Adipocyte (in vitro differentiated cells): ENCODE measurements at places on chromosomes 4 and X.

- DNase-seq, result peak; percentile 4
Measured at GRCh38 chr4:97367878-97368277, 775.4 kb downstream of the STPG2 start.

DNA sequence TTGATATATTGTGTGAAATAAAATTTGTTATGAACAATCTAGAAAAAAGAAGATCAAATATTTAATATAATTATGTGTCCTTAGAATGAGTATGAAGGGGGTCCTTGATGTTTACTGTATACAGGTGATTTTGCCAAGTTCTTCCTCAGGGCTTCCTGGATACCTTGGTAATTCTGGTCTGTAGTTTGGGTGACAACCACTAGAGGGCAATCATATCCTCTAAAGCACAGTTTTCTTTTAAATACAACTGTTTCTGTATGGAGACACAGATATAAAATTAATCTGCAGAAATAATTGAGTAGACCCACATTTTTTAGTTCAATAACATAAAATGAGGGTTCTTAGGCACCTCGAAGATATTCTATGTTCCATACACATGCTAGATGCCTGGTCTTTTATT is 157.7 kb downstream of the SPANXN1 start:
- peak; percentile 51 for DNase-seq

DNA sequence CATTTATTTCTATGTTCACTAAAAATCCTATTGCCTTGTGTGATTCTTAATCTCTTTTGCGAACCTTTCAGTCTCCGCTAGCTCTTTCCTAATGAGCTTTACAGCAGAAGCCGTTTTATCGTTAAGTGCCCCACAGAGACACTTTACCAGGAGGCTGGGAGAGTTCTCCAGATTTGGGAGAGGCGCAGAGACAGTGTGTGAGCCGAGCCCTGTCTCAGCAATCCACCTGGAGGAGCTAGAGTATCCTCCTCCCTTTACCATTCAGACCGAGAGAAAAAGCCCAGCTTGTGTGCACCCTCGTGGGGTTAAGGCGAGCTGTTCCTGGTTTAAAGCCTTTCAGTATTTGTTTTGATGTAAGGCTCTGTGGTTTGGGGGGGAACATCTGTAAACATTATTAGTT is 54.9 kb upstream of the MTM1 start:
- DNase-seq, result no peak

DNA sequence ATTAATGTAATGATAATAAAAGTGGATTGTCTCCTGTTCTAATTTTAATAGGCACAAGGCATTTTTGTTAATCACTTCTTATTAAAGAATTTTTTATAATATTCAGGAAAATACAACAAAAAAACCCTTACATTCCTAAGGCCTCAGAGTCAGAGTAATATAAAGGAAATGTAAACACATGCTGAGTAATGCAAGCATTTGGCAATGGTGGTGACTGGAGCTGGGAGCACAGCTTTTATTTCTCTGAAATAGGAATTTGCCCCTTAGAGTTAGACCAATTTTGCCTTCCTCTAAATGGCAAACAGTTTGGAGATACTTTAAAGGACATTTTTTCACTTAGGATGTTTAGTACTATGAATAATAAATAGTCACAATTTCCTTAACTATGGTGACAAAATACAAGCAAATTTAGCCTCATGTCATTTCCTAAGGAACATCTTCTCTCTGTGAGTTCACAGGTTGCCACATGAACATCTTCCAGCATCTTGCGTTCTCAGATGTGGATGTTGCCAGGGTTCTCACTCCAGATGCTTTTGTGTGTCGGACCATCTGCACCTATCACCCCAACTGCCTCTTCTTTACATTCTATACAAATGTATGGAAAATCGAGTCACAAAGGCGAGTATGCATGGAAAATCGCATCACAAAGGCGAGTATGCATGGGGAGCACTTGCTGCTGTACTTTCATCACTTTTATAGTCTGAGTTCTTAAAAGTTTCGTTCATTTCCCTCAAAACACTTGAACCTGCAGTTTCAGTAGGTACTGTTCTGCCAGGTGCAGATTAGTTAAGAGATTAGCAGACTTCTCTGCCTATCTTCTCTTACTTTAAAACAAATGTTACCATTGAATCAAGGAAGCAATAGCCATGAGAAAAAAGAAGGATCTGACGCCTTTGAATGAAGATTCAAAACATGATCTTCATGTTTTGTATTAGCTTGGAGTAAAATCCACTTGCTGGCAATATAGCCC is 15.9 kb upstream of the F11 start:
- peak; percentile 69 for DNase-seq

DNA sequence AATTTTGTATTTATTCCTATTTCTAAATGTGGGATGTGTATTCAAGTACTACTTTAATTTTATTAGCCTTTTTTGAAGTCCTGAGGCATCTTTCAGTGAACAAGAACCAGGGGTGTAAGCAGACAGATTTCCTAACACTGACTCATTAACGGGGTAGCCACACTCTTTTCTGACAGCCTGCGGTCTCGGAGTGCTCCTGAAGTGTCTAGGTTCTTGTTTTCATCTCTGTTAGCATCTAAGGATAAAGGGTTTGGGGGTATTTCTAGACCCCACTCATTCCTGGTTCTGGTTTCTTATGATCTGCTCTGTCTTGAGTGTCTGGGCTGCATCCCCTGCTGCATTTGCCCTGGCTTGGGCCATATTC is 71.9 kb downstream of the GC start:
- DNase-seq, result no peak

DNA sequence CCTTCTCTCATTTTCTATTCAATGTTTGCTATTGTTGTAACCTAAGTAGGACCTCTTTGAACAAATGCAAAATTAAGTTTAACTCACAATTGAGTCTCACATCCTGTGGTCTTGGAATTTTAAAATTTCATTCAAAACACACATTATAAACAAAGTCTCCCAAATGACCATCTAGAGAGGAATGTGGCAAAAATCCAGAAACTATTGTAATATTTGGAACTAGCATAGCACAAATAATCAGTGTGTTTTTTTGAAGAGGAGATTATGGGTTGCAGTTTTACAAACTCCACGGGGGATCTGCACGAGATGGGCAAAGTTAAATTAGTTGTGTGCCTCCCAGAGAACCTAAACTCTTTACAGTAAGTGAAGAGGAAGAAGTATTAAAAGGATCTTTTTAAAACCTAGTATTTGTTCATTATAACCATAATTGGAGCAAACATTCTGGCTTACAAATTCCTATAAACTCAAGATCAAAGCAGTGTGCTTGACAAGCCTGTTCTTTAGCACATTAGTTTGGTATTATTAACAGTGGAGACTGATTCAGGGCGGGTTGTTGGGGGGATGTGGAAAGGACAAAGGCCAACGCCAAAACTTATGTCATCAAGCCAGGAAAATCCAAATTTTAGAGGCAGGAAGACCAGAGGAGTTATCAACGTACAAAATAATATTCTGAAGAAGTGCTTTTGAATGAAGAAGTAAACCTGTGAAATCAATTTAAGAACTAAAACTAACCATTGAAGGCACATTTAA is 22.4 kb upstream of the RBPJ start:
- DNase-seq, result peak; percentile 89

DNA sequence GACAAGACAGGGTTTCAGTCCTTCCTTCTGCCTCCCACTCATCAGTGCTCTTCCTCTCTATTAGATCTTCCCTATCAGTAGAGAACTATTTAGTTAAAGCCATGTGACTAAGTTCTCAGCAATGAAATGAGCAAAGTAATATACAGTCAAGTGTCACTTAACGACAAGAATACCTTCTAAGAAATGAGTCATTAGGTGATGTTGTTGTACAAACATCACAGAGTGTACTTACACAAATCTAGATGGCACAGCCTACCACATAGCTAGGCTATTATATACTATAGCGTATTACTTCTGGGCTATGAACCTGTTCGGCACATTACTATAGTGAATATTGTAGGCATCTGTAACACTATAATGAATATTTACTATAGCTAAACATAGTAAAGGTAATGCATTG is 71.3 kb downstream of the POU4F2 start:
- no peak for DNase-seq

DNA sequence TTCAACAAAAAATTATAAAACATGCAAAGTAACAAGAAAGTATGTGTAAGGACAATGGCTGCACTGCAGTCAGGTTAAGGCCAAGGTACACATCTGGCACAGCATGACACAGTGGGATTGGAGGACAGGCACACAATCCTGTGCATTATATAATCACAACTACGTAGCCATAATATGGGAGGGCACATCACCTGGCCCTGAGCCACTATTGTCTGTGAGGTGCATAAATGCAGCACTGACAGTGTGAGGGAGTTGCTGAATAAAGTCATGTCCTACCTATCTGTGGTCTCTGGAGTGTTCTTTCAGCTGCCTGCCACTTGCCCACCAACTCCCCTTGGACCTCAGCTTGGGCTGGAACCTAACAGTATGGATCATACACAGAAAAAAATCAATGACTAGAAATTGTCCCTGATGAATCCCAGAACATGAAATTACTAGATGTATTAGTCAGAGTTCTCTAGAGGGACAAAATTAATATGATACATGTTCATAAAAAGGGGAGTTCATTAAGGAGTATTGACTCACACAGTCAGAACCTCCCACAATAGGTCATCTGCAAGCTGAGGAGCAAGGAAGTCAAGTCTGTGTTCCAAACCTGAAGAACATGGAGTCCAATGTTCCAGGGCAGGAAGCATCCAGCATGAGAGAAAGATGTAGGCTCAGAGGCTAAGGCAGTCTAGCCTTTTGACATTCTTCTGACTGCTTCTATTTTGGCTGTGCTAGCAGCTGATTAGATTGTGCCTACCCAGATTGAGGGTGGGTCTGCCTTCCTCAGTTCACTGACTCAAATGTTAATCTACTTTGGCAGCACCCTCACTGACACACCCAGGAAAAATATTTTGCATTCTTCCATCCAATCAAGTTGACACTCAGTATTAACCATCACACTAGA is 46.4 kb upstream of the KCTD8 start:
- DNase-seq, result no peak

GRCh38 chrX:15143050-15143824 is 126.6 kb downstream of the ASB9 start:
- peak; percentile 64 for DNase-seq

- DNase-seq, result no peak
Measured at GRCh38 chrX:144798972-144799371, 448.3 kb upstream of the SPANXN1 start.

- DNase-seq, result no peak
Measured at GRCh38 chr4:177301126-177301639, 8.5 kb upstream of the NEIL3 start.

GRCh38 chrX:129984111-129984958 is 1.9 kb downstream of the BCORL1 start:
- peak; percentile 45 for DNase-seq

- DNase-seq, result no peak
Measured at GRCh38 chr4:4720646-4721045, 138.8 kb upstream of the MSX1 start.

GRCh38 chr4:127509155-127509554 is 123.6 kb upstream of the INTU start:
- peak; percentile 75 for DNase-seq

- DNase-seq, result no peak
Measured at GRCh38 chrX:133185119-133185518, 33.0 kb downstream of the TFDP3 start.

- no peak for DNase-seq
Measured at GRCh38 chr4:52903273-52903672, 41.2 kb downstream of the RASL11B start.

GRCh38 chr4:185219551-185220344 is 10.3 kb downstream of the SNX25 start:
- peak; percentile 54 for DNase-seq

DNA sequence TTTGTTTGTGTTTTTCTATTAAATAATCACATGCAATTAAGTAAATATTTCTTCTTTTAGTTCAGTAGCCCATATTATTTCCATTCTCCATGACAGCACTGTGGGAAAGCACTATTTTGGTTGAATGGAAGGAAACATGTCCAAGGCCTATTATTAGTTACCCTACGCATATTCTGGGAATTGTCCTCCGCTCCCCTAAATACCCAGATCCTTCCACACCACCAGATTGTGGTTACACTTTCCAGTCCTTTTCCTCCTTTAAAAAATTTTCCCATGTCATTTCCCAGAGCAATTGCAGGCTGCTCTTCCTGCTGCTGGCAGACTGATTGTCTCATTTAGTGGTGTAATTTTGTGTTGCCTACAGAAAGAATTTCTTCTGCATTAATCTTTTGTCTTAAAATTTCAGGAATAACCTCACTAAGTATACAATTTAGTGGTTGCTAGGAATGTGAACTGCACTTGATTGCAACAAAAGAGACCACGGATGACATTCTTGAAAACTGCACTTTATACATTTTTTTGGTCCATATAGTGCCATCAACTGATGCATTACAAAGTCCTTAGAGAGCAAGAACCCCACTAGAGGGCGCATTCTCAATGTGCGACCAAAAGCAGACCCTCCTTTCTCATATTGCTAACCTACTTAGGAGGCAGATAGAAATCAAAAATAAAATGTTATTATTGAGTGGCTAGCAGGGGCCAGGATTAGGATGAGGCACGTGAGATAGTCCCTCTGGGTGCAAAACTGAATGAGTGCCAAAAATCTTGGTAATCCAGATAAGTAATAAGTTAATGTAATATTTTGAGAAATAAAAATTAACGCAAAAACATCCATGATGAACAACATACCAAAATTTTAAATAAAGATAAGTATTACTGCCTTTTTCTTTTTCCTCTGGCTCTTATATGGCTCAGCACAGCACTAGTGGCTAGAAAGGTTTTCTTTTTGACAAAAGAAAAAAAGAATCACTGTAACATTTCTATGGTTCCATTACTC is 98.8 kb upstream of the IQCM start:
- DNase-seq, result peak; percentile 89

GRCh38 chrX:9465380-9466123 is 694 bp downstream of the TBL1X start:
- peak; percentile 47 for DNase-seq

- peak; percentile 72 for DNase-seq
Measured at GRCh38 chr4:44760142-44760898, 34.0 kb upstream of the GNPDA2 start.

- no peak for DNase-seq
Measured at GRCh38 chr4:170278460-170278859, 188.7 kb upstream of the AADAT start.

- peak; percentile 19 for DNase-seq
Measured at GRCh38 chr4:154503598-154503997, 12.0 kb upstream of the DCHS2 start.

GRCh38 chr4:186878203-186878776 is 154.6 kb upstream of the FAT1 start:
- DNase-seq, result peak; percentile 14

DNA sequence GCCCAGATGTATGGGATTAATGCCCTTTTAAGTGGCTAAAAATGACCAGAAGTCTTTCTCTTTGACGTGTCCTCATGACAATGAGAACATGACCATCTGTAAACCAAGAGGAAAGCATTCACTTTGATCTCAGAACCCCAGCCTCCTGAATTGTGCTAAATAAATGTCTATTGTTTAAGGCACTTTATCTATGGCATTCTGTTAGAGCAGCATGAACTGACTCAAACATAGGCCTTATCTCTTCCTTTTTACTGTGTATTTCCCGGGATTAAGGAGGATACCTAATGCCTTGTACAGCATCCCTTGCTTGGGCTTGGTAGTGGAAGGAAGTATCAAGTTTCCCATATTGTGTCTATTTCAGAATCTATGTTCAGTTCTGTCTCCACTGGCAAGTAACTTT is 47.2 kb upstream of the HS3ST1 start:
- no peak for DNase-seq

- DNase-seq, result no peak
Measured at GRCh38 chr4:147780137-147780777, 48.4 kb downstream of the ARHGAP10 start.

- DNase-seq, result peak; percentile 76
Measured at GRCh38 chrX:152635941-152636340, 1.8 kb upstream of the GABRQ start.
